Activated CD8-positive, alpha-beta memory T cell treated with anti-CD3 and anti-CD28 coated beads, Interleukin-2, amount 50 U/mL, for 48 hours (primary cell): ENCODE measurements at places on chromosomes 11 and 22.

DNA sequence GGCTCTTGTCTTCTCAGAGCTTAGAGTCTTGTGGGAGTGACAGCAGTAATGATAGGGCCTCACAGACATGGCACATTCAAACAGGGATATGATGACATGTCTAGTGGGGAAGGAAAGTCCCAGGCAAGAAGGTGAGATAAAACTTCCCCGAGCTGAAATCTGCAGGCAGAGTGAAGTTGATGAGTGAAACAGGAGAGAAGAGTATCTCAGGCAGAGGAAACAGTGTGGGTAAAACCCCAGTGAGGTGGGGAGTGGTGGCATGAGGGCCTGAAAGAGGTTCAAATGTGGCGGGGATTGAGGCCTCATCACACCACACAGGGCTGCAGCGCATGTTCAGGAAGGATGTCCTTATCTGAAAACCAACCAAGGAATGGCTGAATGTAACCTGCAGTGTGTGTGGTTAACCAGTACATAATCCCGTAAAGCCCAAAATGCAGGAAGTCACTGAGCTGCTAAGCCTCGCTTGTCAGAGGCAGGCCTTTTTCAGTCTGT, 153.8 kb upstream of the E2F8 start:
- no peak for DNase-seq

- DNase-seq = no peak
Measured at GRCh38 chr11:8732748-8733241, 50.2 kb downstream of the RPL27A start.

DNA sequence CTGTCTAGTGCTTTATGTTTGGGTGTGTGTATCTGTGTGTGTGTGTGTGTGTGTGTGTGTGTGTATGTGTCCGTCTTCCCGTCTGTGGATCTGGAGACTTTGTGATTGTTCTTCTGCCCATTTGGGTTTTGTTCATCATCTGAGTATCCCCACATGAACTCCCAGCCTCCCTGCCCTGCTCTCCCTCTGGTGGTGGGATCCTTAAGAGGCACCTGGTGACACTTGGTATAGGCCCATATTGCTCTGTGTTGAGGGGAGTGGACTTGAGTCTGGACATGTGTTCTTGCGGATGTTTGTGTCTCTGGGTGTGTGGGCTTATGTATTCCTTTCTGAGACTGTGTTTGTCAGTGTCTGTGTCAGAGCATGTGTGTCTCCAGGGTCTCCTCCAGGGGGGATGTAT, 15.3 kb downstream of the RCOR2 start:
- no peak for DNase-seq

GRCh38 chr11:113773092-113773415, 438 bp downstream of the ZW10 start:
- DNase-seq = no peak

- DNase-seq = no peak
Measured at GRCh38 chr22:16824716-16825687, at the start of gene XKR3. XKR3 (minus strand) TSS chr22:16825411; CDS start chr22:16808073, 17,338 bp downstream.

- no peak for DNase-seq
Measured at GRCh38 chr22:36549033-36549432, 20.1 kb upstream of the EIF3D start.

DNA sequence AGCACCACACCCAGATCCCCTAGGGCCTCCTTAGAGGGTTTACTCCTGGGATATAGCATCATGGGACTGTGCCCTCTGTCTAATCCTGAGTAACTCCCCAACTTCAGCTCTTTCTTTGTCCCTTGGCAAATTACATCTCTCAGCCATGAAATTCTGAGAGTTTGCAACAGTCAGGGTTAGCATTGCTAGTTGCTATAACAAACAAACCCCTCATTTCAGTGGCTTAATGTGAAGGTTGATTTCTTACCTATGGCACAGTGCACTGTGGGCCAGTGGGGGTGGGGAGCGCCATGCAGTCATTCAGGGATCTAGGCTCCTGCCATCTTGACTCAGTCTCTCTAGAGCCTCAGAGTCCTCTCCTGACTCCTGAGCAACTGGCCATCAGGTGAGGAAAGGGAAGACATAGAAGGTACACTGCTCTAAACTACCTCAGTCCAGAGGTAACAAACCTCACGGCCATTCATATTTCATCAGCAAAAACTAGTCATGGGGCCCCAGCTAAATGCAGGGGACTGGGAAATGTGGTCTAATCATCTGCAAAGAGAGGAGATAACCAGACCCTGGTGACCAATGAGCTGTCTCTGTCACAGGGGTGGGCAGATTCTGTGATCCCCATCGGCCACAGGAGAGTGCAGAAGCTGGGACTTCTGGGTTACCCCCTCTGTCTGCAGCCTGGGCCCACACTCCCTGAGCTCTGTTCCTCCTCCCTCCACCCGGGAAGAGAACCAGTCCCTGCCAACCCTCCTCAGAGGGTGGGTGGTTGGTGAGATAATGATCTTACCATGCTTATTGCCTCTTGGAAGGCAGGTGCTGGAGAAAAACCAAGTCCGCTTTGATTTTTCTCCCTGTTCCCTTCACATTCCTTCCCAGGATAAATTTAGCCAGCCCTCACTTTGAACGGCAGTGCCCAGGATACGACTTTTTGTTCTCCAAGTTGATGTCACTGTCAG, 17.5 kb downstream of the PRG3 start:
- DNase-seq = no peak

DNA sequence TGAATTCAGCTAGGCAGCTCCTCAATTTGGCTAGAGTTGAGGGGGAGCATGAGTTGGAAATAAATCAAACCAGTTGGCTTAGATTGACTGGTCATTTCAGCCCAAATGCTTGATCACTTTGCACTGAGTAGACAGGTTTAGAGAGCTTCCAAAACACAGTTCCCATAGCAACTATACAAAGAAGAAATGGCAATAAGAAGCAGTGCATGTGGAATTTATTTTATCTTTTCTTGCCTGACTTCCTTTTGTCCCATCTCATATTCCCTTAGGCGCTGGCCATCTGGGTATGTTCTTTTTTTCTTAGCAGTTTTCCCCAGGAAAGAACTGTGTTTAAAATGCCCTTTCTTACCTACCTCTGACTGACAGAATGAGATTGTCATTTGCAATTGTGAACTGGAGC, 38.7 kb upstream of the C11orf87 start:
- DNase-seq = no peak

- DNase-seq = no peak
Measured at GRCh38 chr22:38177926-38178604, 3.6 kb downstream of the PLA2G6 start.

DNA sequence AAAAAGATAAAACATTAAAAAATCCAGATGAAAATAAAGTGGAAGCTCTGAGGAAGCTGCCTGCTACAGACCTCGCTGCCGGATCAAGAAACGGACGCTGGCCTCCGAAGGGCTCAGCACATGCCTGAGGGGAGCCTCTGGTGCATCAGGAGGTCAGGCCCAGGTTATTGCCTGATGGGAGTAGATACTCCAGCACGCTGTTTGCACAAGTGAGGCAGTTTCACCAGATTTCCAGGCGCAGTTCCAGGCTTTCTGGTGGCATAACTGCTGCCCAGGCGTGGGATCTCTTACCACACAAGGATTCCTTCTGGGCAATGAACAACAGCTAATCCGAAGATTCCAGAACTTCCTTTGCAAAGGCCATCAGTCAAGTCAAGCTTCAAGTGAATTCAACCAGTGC, 154.2 kb downstream of the MPPED1 start:
- DNase-seq = no peak

- DNase-seq = peak; percentile 10
Measured at GRCh38 chr11:134751031-134751585, 339.1 kb upstream of the B3GAT1 start.

DNA sequence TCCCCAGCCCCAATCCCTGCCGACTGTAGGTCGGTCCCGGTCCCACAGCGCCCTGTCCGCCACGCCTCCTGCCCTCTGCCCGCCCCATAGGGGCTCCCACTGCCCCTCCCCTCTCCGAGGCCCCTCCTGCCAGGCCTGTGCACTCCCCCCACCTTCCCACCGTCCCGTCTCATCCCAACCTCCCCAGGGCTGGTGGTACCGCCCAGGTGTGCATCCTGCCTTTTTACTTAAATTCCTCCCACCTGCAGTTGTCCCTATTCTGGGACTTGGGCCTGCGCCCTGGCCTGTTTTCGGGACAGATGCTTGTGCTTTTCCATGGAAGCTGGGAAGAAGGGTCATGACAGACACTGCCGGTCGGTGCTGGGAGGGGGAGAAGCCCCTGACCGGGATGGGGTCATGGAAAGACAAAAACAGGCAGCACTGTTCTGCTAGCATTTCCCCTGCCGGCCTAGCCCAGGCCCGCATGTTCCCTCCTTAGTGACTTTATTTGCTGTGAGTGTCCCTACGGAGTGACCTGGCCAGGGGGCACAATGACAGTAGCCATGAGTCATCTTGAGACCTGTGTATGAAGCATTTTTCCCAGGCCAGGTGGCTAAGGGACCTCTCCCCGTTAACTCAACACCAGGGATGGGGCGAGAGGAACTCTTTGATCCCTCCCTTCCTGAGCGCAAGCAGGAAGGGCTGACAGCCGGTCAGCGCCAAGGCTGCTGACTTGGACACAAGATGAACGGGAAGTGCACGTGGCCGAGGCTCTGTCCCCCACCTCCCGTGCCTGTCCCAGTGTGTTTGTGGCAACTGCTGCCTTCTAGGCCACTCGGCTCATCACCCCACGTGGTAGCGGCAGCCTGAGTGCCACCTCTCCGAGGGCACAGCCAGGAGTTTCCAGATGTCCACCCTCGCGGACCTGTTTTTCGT, 7.1 kb downstream of the TBX1 start:
- DNase-seq = no peak

- no peak for DNase-seq
Measured at GRCh38 chr22:32849501-32849900, 48.0 kb downstream of the TIMP3 start.

DNA sequence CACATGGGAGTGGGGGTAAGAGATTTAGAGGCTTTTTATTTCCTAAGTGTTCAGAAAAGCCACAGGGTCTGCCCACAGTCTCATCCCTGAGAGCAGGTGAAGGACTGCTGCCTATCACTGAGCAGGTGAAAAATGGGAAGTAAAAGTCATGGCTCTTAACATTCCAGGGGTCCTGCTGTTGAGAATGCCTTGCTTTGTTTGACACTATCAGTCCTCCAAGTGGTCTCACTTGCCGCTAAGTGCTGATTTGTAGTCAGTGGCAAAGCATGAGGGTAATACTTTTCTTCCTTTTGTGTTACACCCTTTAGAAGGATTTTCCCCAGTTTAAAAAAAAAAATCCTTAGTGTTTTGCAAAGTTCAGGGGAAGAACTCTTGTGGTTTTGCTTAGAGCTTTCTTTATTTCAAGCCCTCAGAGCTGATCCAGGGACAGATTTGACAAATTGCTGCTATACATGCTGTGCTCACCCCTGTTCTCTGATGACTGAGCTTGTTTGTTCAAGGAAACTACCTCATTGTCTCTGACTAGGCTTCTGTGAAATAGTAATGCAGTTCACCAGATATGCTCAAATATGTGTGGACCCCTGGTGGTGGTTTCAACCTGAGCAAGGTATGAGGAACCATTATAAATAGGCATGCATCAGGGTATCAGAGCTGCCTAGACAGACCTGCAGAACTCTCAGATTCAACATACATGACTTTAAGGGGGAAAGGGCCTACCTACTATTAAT, 141.0 kb downstream of the ARHGAP42 start:
- DNase-seq = no peak

DNA sequence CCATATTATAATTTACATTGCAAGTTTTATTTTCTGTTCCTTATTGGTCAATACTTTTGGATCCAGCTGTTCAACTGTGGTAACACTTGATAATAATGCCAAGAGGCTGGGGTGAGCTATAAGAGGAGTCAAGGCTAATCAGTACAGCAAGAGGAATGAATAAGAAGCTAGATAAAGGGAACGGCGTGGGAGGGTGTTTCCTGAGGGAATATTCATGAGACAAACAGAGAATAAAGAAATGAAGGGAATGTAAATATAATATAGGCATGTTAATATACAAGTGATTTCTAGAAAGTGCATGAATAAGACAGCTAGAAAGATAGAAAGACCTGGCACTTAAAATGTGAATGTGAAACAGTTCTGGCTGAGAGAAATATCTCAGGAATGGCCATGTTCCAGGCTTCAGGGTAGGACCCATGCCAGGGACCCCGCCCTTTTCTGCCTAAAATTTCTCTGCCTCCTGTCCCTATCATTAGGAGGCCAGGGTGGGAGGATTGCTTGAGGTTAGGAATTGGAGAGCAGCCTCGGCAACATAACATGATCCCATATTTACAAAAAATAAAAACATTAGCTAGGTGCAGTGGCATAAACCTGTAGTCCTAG, 3.9 kb downstream of the OR51B4 start:
- DNase-seq = no peak

GRCh38 chr22:44828193-44828592, 75.8 kb downstream of the ARHGAP8 start:
- DNase-seq = peak; percentile 69

DNA sequence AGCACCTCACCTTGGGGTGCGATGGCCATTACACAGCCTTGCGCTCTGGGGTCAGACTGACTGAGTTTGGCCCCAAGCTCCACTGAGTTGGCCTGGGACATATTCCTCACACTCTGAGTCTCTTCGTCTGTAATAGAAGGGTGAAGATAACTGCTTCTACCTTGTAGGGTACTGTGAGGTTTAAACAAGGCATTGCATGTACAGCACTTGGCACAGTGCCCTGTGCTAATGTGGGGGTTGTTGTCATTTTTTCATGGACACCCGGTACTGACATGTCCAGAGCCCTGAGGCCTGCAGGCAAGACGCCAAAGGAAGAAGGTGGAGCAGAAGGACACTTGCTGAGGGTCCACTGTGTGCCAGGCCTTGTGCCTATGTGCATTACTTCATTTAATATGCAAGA, 50.7 kb downstream of the OTOG start:
- DNase-seq = no peak

- DNase-seq = no peak
Measured at GRCh38 chr11:67652965-67653845, 2.7 kb upstream of the ACY3 start.

GRCh38 chr11:111438168-111438567, 59.1 kb upstream of the POU2AF1 start:
- no peak for DNase-seq

GRCh38 chr11:85756401-85757200, 54.3 kb downstream of the SYTL2 start:
- DNase-seq = no peak

GRCh38 chr22:19150482-19151328, 613 bp upstream of the GSC2 start:
- no peak for DNase-seq

GRCh38 chr22:17481424-17481823, 81.9 kb upstream of the SLC25A18 start:
- DNase-seq = no peak
